ENCODE measurements at places on chromosomes 7 and 10.

DNA sequence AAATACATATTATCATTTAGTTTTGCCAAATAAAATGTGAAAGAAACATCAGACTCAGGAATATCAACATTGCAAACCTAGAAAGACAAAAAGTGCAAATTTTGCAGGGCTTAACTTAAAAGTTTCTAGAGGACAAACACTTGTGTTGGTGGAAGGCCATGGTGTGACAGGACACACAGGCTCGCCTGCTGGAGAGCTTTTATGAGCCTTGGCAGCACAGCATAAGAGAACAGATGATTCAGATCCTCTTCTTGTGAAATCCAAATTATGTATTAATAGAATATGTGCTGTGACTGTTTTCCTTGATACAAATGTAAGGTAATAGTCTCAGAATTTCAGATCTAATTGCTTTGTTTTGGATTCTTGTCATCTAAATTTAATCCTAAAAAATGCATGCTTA is 72.9 kb upstream of the ABCB5 start:
- no peak overlapping the region for H3K4me3 ChIP-seq
- H3K4me1 ChIP-seq: no peaks in the 10 kb centered on the region
- no peak for DNase-seq
- H3K27me3 ChIP-seq: no peaks in the 10 kb centered on the region
- no peaks in the 10 kb centered on the region for H3K36me3 ChIP-seq

GRCh38 chr7:74479961-74480829 is 26.5 kb downstream of the GTF2IRD1 start:
- H3K4me3 ChIP-seq: no peak overlapping the region
- DNase-seq: no peak
- no peaks in the 10 kb centered on the region for H3K27me3 ChIP-seq
- no peaks in the 10 kb centered on the region for H3K4me1 ChIP-seq
- H3K36me3 ChIP-seq: no peaks in the 10 kb centered on the region

GRCh38 chr7:34364130-34364529 is 293.9 kb upstream of the NPSR1 start:
- H3K27ac ChIP-seq: no peak overlapping the region
- H3K27me3 ChIP-seq: no peaks in the 10 kb centered on the region
- no peaks in the 10 kb centered on the region for H3K4me1 ChIP-seq
- H3K36me3 ChIP-seq: no peaks in the 10 kb centered on the region

- H3K4me3 ChIP-seq: no peak overlapping the region
- no peaks in the 10 kb centered on the region for H3K36me3 ChIP-seq
- H3K4me1 ChIP-seq: no peaks in the 10 kb centered on the region
These were observed 45.9 kb upstream of the ZNF479 start for GRCh38 chr7:57177856-57178767.

DNA sequence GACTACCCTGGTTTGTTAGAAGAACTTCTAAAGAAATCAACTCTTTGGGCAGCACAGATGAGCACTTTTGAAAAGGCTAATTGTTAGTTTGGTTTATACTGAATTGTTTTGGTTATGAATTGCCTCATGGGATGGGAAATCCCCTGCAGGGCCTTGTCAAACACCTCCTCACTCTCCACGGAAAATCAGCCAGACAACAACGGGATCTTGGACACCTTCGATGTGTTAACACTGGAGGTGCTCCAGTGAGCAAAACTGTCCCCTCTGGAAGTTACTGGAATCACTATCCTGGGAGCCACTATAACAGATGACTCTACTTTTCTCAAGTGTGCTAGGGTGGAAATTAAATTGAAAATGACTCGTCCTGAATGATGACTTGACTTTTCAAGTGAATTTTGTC is 38.7 kb downstream of the CDK6 start:
- H3K36me3 ChIP-seq: no peaks in the 10 kb centered on the region
- no peak for DNase-seq
- H3K4me3 ChIP-seq: no peak overlapping the region

GRCh38 chr7:32039000-32039756 is 31.0 kb downstream of the PDE1C start:
- no peak for DNase-seq
- H3K27ac ChIP-seq: no peak overlapping the region
- H3K36me3 ChIP-seq: no peaks in the 10 kb centered on the region
- H3K4me1 ChIP-seq: no peaks in the 10 kb centered on the region
- H3K27me3 ChIP-seq: no peaks in the 10 kb centered on the region
- H3K4me3 ChIP-seq: no peak overlapping the region

- H3K36me3 ChIP-seq: no peaks in the 10 kb centered on the region
- peaks cover 29% of the 10 kb centered on the region for H3K4me1 ChIP-seq
- no peaks in the 10 kb centered on the region for H3K27me3 ChIP-seq
- H3K4me3 ChIP-seq: no peak overlapping the region
These were observed 29.2 kb upstream of the KLF6 start for GRCh38 chr10:3813986-3814837.

- H3K27me3 ChIP-seq: no peaks in the 10 kb centered on the region
- DNase-seq: no peak
- H3K27ac ChIP-seq: no peak overlapping the region
- H3K4me1 ChIP-seq: no peaks in the 10 kb centered on the region
These were observed 129.4 kb downstream of the AKR1D1 start for GRCh38 chr7:138205614-138206150.

GRCh38 chr10:71125749-71126107 is 86.6 kb upstream of the UNC5B start:
- no peaks in the 10 kb centered on the region for H3K36me3 ChIP-seq
- DNase-seq: no peak
- H3K27ac ChIP-seq: no peak overlapping the region

DNA sequence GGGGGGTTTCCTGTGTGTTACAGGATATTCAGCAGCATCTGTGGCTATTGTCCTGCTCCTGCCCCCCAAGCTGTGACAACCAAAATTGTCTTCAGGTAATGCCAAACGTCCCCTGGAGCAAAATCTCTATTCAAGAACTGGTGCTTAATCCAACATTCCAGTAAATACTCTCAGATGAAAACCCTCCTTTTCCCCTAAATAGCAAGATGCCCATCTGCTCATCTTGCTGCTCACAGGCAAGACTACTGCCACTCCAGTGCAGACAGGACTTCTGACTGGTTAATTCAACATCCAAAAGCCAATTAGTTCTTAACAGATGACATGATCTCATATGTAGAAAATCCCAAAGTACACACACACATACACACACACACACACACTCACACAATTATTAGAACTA is 20.5 kb upstream of the JAZF1 start:
- H3K27me3 ChIP-seq: no peaks in the 10 kb centered on the region
- DNase-seq: no peak
- H3K27ac ChIP-seq: no peak overlapping the region
- H3K4me3 ChIP-seq: no peak overlapping the region

GRCh38 chr7:77740257-77740656 is 44.0 kb downstream of the RSBN1L start:
- H3K27ac ChIP-seq: no peak overlapping the region
- no peaks in the 10 kb centered on the region for H3K4me1 ChIP-seq
- no peak for DNase-seq
- no peaks in the 10 kb centered on the region for H3K27me3 ChIP-seq
- H3K36me3 ChIP-seq: peaks cover 12% of the 10 kb centered on the region

- no peaks in the 10 kb centered on the region for H3K27me3 ChIP-seq
- H3K27ac ChIP-seq: no peak overlapping the region
- H3K36me3 ChIP-seq: no peaks in the 10 kb centered on the region
- H3K4me1 ChIP-seq: no peaks in the 10 kb centered on the region
These were observed 16.0 kb downstream of the AFAP1L2 start for GRCh38 chr10:114388275-114388674.

- peaks cover 29% of the 10 kb centered on the region for H3K4me1 ChIP-seq
- H3K4me3 ChIP-seq: no peak overlapping the region
- no peak overlapping the region for H3K27ac ChIP-seq
- DNase-seq: peak; percentile 39
- H3K36me3 ChIP-seq: no peaks in the 10 kb centered on the region
These were observed 43.5 kb upstream of the ZMIZ1 start for GRCh38 chr10:79025199-79025832.

DNA sequence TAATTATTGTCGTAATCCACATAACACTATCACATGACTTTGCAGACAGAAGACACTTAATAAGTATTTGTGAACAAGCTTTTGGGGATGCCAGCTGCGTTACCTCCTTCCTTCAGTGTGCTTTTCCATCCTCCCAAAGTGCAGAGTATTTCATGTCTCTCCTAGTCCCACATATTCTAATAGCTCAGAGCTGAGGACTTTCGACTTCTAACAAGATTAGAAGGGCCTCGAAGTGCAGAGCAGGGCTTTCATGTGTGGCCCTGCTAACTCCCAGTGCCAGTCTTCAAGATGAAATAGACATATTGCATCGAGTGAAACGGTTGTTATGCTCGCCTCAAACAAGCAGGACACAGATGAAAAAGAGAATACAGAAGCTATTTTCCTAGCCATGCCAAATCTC is 125.7 kb upstream of the RNF32 start:
- no peak overlapping the region for H3K27ac ChIP-seq
- no peaks in the 10 kb centered on the region for H3K4me1 ChIP-seq
- no peak for DNase-seq

- no peak overlapping the region for H3K4me3 ChIP-seq
- no peak for DNase-seq
- H3K36me3 ChIP-seq: no peaks in the 10 kb centered on the region
- no peaks in the 10 kb centered on the region for H3K27me3 ChIP-seq
- no peaks in the 10 kb centered on the region for H3K4me1 ChIP-seq
These were observed 31.5 kb downstream of the EGFR start for GRCh38 chr7:55050281-55050680.

- H3K36me3 ChIP-seq: no peaks in the 10 kb centered on the region
- no peak for DNase-seq
- no peak overlapping the region for H3K27ac ChIP-seq
These were observed 118.0 kb upstream of the RHOBTB1 start for GRCh38 chr10:61061923-61062504.

- no peaks in the 10 kb centered on the region for H3K36me3 ChIP-seq
- peaks cover 44% of the 10 kb centered on the region for H3K4me1 ChIP-seq
- DNase-seq: peak; percentile 68
- H3K27me3 ChIP-seq: no peaks in the 10 kb centered on the region
These were observed 19.5 kb upstream of the CARD11 start for GRCh38 chr7:3063016-3063753.

- H3K4me3 ChIP-seq: no peak overlapping the region
- H3K36me3 ChIP-seq: no peaks in the 10 kb centered on the region
- no peaks in the 10 kb centered on the region for H3K4me1 ChIP-seq
- H3K27ac ChIP-seq: no peak overlapping the region
- DNase-seq: no peak
These were observed 32.9 kb downstream of the FAM241B start for GRCh38 chr10:69662901-69663300.

GRCh38 chr10:15058689-15059088 is 14.9 kb downstream of the OLAH start:
- DNase-seq: no peak
- no peak overlapping the region for H3K4me3 ChIP-seq
- no peak overlapping the region for H3K27ac ChIP-seq

GRCh38 chr7:18530224-18531179 is 35.0 kb downstream of the HDAC9 start:
- H3K27me3 ChIP-seq: no peaks in the 10 kb centered on the region
- H3K36me3 ChIP-seq: no peaks in the 10 kb centered on the region
- no peaks in the 10 kb centered on the region for H3K4me1 ChIP-seq
- no peak for DNase-seq
- H3K27ac ChIP-seq: no peak overlapping the region
- H3K4me3 ChIP-seq: no peak overlapping the region

DNA sequence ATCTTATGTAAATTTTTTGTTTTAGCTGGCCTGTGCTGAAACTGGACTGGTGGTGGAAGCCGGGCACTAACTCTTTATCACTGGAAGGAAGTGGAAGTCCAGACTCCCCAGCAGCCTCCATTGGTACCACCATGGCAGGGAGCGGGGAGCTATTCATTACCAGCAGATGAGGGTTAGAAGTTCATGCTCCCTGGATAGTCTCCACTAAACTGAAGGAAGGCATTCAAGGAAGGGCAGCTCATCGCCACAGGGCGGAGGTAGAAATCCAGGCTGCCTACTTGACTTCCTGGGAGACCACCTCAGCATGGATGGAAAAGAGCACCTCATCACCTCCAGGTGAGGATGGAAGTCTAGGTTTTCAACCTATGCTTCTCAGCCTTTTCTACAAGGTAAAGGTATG is 130.9 kb downstream of the SLC16A9 start:
- no peaks in the 10 kb centered on the region for H3K27me3 ChIP-seq
- H3K36me3 ChIP-seq: no peaks in the 10 kb centered on the region
- no peak overlapping the region for H3K27ac ChIP-seq
- H3K4me3 ChIP-seq: no peak overlapping the region
- DNase-seq: no peak
- H3K4me1 ChIP-seq: no peaks in the 10 kb centered on the region

- H3K27ac ChIP-seq: no peak overlapping the region
- no peaks in the 10 kb centered on the region for H3K36me3 ChIP-seq
- peaks cover 4% of the 10 kb centered on the region for H3K4me1 ChIP-seq
- H3K27me3 ChIP-seq: no peaks in the 10 kb centered on the region
- no peak overlapping the region for H3K4me3 ChIP-seq
- DNase-seq: no peak
These were observed 84.0 kb downstream of the ANLN start for GRCh38 chr7:36473454-36474282.

GRCh38 chr10:11204351-11204942 is 186.8 kb downstream of the CELF2 start:
- peak overlapping the region; percentile 32 for H3K27ac ChIP-seq
- peaks cover 94% of the 10 kb centered on the region for H3K4me1 ChIP-seq
- no peaks in the 10 kb centered on the region for H3K27me3 ChIP-seq

DNA sequence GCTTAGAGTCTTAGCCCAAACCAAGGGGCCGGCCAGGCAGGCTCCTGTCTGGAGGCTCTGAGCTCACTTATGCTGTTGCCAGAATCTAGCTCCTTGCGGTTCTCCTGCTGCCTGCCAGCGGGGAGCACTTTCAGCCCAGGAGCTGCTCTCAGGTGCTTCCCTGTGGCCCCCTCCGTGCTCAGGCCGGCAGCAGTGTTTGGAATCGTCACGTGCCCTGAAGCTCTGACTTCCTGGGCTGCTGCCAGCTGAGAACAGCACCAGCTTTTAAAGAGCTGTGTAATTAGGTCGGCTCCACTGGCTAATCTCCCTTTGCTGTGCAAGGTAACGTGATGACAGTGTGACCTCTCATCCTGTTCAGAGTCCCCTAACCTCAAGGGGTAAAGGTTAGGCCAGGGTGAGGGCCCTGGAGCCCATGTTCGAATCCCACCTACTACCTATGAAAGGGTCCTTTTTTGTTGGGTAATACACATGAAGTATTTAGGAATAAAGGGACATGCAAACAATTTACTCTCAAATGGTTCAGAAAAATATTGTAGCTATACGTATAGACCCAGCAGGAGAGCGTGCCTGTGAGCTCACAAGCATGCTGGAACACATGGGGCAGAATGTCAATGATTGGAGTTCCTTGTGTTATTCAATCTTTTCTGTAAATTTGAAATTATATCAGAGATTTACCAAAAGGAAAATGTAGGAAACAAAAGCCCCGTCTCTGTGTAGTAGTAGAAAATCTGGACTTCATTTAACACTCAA is 16.6 kb downstream of the ZNF862 start:
- peak overlapping the region; percentile 52 for H3K27ac ChIP-seq
- no peaks in the 10 kb centered on the region for H3K27me3 ChIP-seq
- H3K4me1 ChIP-seq: peaks cover 52% of the 10 kb centered on the region
- DNase-seq: peak; percentile 42

- H3K36me3 ChIP-seq: no peaks in the 10 kb centered on the region
- no peak overlapping the region for H3K4me3 ChIP-seq
- H3K27me3 ChIP-seq: no peaks in the 10 kb centered on the region
- no peak for DNase-seq
- no peak overlapping the region for H3K27ac ChIP-seq
- no peaks in the 10 kb centered on the region for H3K4me1 ChIP-seq
These were observed 518.8 kb downstream of the PTPRN2 start for GRCh38 chr7:158068853-158069252.

GRCh38 chr10:103713676-103714075 is 141.7 kb downstream of the SH3PXD2A start:
- H3K36me3 ChIP-seq: no peaks in the 10 kb centered on the region
- no peaks in the 10 kb centered on the region for H3K27me3 ChIP-seq
- peaks cover 1% of the 10 kb centered on the region for H3K4me1 ChIP-seq
- no peak overlapping the region for H3K27ac ChIP-seq
- no peak overlapping the region for H3K4me3 ChIP-seq

Data from naive thymus-derived CD4-positive, alpha-beta T cell (primary cell).